ENCODE measurements at places on chromosomes 4 and X.

- no peak for DNase-seq
Observed at GRCh38 chrX:131895807-131896206, 127.3 kb upstream of the STK26 start.

- no peak for DNase-seq
Observed at GRCh38 chrX:125236955-125237354, 82.7 kb upstream of the TEX13C start.

GRCh38 chrX:154050113-154050495 is 30.4 kb upstream of the IRAK1 start:
- DNase-seq = no peak

- no peak for DNase-seq
Observed at GRCh38 chr4:153817466-153817865, 28.6 kb upstream of the SFRP2 start.

DNA sequence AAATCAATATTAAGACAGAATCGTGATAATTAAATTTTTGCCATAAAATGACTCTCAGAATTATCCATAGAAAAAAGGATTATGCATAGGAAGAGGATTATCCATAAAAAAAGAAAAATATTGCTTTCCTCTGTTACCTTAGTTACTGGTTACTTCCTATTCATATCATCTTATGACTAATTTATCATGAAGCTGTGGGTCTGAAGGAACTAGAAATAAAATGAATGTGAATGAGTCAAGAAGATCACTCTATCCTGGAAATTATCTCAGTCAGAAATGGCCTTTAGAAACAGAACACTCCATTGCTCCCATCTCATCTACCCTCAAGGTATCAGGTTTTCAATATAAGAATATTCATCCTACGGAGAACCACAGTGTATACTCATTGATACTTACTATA is 19.4 kb downstream of the RPS6KA6 start:
- DNase-seq = peak; percentile 47

DNA sequence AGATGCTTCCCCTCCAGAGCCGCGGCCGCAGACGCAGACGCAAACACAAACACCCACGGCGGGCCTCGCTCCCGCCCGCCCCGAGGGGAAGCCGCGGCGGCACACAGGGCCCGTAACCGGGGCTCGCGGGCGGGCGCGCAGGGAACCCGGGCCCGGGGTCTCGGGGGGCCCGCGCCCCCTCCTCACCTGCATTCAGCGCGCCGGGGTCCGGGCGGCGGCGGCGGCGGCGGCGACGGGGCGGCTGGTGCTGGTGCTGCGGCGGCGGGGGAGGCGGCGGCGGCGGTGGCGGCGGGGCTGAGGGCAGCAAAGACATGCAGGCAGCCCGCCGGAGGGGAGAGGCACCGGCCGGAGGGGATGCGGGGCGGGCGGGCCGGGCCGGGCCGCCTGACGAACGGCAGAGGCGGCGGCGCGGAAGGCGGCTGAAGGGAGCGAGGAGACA is 255 bp upstream of the CNOT6L start:
- no peak for DNase-seq

Data from fibroblast of mammary gland (primary cell).